ENCODE measurements at places on chromosomes 5 and 9.

DNA sequence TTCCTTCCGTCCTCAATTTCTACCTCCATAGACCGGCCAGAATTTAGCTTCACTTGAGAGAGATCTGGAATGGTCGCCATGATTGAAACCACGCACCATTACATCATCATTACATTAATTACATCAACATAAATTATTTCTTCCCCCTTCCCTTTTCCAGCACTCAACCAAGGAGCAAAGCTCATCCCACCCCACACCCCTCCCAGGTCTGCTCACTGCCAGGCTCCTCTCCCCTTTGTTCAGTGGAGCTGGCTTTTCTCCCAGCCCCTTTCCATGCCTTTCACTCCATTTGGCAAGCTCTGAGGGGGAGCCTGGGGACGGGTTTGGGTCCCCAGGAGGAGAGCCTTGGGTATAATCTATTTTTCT is 8.4 kb downstream of the RACK1 start:
- no peak for DNase-seq

- DNase-seq = no peak
These were observed 1.7 kb upstream of the PTGDS start for GRCh38 chr9:136975644-136976043.

GRCh38 chr9:129665814-129666520 is 520 bp downstream of the PRRX2 start:
- DNase-seq = no peak

DNA sequence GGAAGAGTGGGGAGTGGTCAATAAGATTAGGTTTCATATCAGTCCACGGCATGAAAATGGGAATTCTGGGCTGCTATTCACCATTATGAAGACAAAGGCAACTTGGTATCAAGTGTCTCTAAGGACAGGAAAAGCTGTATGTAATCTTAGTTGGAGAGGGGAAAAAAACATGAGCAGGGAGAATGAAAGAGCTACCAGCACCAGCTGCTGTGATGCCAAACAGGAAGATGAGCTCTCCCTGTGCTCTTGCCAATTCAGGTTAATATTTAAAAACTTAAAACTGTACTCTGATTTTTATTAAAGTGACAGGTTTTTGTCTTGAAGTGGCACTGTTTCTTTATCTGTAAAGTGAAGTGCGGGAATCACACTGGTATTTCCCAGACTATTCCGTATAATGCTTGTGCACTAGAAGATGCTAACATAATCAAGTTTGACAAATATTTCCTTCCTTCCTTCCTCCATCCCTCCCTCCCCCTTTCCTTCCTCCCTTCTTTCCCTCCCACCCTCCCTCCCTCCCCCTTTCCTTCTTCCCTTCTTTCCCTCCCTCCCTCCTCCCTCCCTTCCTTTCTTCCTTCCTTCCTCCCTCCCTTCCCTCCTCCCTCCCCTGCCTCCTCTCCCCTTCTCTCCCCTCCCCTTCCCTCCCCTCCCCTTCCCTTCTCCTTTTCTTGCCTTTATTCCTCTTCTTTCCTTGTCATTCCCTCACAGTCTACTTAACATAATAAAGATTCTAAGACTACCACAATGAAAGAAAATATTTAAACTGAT is 1383.0 kb upstream of the C9orf72 start:
- no peak for DNase-seq

DNA sequence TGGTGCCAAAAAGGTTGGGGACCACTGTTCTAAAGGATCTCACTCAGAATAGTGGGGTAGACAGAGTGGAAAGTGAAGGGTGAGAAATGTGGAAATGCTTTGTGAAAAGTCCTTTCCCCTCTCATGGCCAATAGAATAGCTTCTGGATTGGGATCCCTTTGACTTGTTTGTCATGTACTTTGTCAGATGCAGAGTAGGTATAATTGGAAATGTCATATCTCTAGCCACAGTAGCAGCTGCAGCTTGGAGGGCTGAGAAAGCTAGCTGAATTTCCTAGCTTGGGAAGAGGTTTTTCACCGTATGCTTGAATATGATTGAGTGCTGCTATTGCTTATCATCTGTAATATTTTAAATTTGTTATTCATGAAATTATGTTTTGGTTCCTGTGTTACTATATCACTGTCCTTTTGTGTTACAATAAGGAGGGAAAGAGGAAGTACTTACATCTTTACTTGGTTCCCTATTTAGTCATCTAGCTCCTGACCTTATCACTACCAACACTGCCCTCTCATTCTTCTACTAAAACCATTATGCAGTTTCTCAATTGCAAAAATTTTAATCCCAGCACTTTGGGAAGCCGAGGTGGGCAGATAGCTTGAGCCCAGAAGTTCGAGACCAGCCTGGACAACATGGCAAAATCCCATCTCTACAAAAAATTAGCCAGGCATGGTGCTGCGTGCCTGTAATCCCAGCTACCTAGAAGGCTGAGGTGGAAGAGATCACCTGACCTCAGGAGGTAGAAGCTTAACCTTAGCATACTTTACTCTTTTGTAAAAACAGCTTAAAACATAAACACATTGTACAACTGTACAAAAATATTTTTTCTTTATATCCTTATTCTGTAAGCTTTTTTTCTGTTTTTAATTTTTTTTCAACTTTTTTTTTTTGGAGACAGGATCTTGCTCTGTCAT is 12.4 kb downstream of the SLC30A5 start:
- DNase-seq = no peak

DNA sequence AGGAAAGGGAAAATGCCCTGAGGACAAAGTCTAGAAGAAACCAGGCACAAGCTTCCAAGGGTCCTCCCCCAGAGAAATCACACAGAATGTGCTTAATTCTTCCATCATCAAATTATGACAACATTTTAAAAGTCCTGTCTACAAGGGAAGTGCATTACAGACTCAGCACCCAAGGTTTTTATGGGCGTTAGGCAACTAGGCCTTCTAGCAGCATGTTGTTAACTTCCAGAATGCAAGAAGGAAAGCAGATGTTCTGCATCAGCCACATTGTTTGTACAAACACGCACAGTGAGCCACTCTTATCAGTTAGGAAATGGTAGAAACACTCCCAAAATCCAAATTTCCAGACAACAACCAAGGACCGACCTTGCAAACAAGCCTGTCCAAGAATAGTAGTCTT is 26.5 kb downstream of the SMC5 start:
- DNase-seq = no peak

- DNase-seq = no peak
These were observed 14.7 kb upstream of the ARRDC3 start for GRCh38 chr5:91397791-91398190.

GRCh38 chr5:158599157-158599556 is 500.6 kb downstream of the EBF1 start:
- DNase-seq = no peak

GRCh38 chr5:92963800-92964199 is 617.2 kb downstream of the NR2F1-AS1 start:
- no peak for DNase-seq

GRCh38 chr5:13354611-13355010 is 589.9 kb downstream of the DNAH5 start:
- no peak for DNase-seq

- DNase-seq = no peak
These were observed 4.3 kb downstream of the ERGIC1 start for GRCh38 chr5:172838151-172838875.

DNA sequence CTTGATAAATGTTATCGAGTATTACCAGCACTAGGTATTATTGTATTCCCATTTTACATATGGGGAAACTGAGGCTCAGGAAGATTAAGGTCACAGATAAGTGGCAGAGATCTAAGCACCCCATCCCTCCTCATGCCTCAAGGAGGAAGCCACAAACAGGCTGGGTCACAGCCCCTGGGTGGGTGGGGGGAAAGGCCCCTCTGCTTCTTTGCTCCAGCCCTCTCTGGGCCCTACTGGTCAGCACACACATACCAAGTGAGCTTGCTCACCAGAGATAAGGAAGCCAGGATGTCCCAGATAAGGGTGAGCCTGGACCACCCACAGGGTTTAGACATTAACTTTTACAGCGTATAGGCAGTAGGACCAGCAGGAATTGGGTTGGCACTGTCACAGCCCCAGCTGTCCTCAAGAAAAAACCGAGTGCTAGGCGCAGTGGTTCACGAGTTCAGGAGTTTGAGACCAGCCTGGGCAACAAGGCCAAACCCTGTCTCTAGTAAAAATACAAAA is 45.3 kb downstream of the STK10 start:
- DNase-seq = no peak

DNA sequence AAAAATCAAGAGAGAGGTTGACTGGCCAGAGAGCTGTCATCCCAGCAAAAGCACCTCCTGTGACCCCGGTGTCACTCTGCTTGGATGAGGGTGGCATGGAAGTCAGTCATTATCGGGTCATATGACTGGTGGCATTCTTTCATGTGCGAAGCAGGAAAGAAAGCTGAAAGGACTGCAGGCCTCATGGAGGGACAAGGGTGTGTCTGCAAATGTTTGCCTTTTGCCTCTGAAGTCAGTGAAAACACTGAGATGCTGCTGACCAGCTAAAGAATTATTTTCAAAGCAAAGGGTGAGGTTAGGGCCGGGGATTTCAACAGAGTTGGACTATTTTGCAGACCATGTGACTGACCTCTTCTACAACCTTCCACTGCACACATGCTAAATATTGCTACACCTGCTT is 298.3 kb downstream of the CSNK1G3 start:
- DNase-seq = no peak

DNA sequence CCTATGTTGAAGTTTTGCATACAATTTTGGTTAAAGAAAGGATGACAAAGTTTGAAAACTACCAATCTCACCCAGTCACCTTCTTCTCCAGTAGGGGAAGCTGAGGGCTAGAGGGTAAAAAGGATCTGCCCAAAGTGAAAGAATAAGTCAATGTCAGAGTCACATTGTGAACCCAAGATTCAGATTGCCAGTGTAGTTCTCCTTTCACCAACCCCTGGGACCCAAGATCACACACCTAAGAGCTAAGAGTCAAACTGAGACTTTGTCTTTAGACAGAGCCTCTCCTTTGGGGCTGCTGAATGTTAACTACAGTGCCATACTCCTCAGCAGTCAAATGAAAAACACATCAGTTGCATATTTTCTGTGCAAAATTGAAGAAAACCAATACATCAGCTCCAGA is 210.6 kb downstream of the ATP10B start:
- DNase-seq = no peak

DNA sequence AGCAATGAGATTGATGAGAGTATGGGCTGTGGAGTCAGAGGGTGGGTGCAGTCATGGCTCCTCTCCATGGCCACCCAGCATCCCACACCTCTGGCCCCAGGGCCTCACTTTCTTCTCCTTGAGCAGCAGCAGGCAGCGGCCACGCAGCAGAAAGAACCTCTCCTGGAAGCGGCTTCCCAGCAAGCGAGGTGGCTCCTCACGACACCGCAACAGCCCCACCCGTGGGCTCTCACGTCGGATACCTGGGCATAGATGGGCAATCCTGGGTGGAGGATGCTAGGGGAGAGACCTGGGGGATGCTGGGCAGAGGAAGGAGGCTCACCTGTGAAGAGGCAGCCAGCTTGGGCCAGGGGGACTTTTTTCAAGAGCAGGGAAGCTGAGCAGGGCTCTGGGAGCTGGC is 5.2 kb upstream of the FCHSD1 start:
- no peak for DNase-seq

DNA sequence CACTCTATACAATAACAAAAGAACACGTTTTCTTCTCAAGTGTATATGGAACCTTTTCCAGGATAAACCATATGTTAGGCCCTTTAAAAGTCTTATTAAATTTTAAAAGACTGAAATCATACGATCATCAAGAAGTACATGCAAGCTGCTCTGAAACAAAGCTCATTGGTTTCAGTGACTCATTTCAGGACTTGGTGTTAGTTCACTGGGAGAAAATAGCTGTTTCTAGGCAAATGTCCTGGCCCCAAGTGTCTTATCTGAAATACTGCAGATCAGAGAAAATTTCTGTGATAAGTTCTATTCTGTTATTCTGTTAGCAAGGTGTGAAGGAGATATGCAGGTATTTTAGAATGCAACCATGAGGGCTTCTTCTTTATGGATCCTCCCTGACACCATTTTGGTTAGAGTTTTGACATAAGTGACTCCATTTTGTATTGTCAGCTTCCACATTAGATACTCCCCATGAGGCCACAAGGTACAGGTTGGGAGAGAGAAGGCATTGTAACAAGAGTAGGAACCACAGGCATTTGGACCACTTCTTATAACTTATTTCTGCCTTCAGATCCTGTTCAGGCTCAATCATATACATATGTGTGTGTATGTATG is 7.5 kb upstream of the CCDC180 start:
- DNase-seq = no peak

DNA sequence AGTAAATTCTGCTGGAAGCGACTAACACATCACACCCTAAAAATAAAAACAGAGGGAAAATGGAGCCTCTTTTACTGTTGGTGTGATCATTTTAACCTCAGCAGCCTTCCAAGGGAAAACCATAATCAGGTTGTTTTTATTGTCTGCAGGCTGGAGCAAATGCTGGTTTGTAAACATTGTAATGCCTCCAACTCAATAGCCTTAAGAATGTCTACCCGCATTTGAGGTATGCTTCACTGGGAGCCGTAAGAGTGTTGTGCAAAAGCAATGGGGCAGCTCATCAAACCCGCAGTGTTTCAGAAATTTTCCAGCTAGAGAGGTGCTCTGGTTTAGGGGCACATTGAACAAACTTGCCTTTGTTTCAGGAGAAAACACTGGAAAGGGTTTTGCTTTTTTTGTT is 17.0 kb downstream of the NIM1K start:
- DNase-seq = no peak

DNA sequence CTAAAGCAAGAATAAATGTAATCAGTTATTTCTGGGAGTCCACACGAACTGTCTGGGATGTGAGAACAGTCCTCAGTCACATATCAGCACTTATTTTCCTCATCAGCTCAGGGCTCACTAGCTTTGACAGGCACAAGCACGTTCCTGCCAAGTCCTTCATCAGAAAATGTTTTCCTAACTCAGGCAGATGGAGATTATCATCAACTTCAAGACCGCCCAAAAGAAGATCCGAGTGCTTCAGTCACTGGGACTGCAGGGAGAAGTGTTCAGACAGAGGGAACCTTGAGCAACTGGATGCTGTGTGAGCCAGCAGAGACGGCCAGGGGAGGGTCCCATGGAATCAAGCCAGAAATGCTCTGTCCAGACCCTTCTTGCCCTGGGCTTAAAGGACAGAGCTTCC is 189.4 kb downstream of the NXNL2 start:
- DNase-seq = no peak

- no peak for DNase-seq
These were observed 18.2 kb upstream of the STK32A start for GRCh38 chr5:147216552-147217154.

DNA sequence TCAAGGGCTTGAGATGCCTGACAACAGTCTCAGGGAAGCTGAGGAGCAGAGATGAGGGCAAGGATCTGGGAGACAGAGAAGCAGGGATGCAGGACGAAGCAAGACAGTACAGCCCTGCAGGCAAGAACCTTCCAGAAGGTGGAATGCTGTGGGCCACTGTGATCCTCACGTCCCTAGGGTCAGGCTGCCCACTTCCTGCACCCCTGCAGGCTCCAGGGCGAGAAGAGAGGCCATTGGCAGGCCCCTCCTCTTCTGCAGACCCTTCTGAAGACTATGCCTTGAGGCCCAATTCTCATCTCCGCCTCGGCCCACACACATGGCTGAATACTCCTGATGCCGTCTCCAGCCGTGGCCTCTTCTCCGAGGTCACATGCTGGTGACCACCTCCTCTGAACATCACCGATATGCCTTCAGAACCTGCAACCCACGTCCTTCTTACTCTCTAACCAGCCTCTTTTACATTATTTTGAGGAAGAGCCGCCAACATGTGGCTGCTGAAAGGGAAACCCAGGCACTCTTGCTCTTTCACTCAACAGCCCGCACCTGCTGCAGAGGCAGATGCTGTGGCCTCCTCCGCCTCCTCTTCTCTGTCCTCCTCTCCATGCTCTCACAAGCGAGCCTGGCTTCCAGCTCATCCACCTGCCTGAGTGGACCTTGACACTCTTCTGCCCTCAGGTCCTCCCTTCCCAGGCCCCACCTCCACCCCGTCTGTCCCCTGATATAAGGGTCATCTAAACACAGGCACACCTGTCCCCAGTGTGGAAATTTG is 181.5 kb downstream of the IRX2 start:
- no peak for DNase-seq

Data from stimulated activated CD8-positive, alpha-beta memory T cell treated with anti-CD3 and anti-CD28 coated beads, Interleukin-7, amount 100 ng/mL, for 1 hour (primary cell).